Germinal center (tissue), 1 donor: ENCODE measurements at places on chromosomes 1 and 21.
A peak's percentile ranks its signal among the peaks of the same experiment; 100 is the strongest.

DNA sequence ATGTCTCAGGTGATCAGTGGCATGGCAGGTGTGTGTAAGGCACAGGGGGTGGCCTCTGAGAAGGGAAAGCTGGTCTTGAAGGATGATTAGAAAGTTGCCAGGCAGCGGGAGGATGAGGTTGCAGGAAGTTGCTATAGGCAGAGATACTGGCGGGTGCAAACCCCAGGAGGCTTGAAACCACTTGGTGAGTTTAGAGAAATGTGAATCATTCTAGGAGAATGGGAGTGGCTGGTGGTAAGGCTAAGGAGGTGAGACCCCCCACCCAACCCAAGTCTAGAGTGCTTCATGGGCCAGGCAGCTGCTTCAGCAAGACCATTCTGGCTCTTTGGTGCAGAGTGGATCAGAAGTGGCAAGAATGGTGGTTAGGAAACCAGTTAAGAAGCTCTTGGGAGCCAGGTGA, 9.0 kb downstream of the SH2D2A start:
- no peak for DNase-seq

DNA sequence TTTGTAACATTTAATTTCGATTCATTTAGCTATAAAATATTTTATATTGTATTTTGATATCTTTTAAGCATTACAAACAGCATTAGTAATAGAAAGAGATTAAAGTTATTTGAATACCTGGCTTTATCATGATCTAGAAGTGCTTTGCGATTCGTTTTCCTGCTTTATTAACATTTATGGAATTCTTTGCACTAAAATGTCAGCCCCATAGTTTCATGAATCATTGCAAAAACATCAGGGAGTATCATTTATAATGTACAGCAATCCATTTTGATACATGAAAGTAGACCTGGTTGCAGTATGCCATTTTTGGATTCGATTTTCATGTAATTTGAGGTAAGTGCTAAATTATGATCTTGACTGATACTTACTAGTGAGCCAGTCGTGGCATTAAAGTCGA, 108.0 kb upstream of the DPYD start:
- no peak for DNase-seq

GRCh38 chr1:219173434-219173757, 282 bp upstream of the LYPLAL1 start:
- DNase-seq: no peak

DNA sequence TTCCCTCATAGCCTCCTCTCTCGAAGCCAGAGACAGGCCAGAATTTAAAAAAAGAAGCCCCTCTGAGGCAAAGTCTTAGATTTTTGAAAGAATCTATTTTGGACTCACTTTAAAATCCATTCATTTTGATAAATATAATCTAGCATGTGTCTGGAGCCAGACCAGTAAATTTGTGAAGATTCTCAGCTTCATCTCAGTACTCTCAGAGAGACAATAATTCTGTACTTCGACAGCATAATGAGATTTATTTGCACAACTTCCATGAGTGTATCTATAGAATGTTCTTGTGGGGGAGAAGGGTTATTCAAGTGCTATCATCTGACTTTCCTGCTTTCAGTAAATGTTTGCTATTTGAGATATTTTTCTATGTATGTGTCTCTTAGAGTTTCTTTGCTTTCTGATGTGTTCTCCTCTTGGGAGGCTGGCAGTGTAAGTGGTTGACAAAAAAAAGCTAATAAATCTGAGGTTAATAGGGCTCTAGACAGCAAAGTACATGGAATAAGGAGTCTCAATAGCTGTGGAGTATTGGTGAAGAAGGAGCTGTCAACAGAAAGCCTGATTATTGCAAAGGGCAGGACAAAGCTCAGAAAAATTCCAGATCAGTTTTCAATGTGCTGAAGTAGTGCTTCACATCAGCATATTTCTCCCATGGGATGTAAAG, 223.0 kb downstream of the PTBP2 start:
- no peak for DNase-seq

GRCh38 chr1:35220976-35221375, 28.0 kb upstream of the SFPQ start:
- DNase-seq: peak; percentile 45

- no peak for DNase-seq
Measured at GRCh38 chr1:67780637-67781036, 52.6 kb downstream of the GNG12 start.

DNA sequence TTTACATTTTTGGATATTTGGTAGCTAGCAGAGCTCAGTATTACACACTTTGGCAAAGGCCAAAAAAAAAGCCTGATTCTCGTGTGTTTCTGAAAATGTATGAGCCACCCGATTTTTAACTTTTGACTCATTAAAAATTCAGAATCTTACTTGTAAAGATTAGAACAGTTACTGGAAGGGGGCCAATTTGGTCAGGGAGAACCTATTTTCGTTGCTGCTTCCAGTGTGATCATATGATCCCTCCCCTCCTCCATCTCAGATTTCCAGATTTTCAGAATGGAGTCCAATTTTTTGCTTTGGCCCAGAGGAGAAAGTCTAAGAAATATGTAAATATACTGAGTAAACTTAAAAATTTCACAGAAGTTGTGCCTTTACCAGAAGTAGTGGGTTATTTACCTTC, 3.2 kb upstream of the OR2AK2 start:
- no peak for DNase-seq

DNA sequence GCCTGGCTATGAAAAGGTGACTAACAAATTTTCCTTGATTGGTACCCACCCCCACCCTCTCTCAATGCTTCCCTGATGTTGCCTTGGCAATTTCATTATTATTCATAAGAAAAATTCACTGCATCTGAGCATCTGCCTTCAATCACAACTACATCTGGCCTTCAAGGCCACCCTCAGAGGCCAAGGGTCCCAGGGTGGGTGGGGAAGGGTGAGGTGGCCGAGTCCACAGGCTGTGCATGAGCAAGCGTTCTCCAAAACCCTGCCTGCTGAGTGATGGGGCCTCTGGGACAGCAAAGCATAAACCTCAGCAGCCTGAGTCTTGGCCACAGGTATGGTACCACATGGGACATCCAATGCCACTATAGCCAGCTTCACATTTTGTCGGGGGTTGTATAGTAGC, 198.7 kb downstream of the SLC35F3 start:
- no peak for DNase-seq

DNA sequence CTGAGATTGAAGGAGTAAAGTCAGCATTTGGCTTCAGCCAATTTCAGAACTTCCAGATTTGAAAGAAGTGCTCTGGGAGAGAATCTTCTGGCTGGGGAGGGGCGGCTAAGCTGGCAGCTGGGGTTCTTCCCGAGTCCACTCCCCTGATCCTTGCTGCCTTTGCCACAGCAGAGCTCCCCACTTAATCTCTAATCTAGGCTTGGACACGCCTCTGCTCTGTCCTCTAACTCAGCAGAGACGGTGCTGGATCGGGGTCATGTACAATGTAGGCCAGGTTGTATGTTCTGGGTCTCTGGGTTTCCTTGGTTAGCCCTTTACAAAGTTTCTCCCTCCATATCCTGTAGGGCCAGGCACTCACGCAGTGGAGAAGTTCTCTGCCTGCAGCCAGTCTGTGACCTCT, 10.1 kb upstream of the GSTM3 start:
- no peak for DNase-seq

DNA sequence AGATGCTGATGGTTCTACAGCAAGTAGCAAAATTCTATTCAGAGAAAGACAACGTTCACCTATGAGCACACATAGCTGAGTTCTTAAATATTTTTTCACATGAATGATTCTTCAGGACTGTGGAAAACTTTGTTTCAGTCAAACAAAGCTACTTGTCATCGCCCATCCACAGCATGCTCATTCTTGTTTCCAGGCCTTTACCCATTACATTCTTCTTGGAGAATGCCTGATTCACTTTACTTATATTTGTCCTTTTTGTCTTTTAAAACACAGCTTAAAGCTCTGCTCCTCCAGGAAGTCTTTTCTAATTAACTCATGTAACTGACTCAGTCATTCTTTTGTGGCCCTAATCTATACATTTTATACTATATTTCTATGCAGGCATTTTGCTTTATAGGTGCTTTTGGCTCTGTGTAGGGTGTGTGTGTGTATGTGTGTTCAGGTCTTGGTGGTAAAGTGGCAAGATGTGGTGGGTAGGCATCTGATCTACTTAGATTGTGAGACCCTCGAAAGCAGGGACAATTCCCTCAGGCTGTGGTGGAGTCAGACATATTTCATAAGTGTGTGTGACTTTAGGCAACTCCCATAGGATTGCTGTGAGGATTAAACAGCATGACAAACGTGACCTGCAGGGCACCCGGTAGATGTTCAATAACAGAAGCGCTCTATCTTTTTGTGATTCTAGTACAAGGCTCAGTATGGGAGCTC, 11.8 kb upstream of the MARK1 start:
- DNase-seq: no peak

GRCh38 chr21:44567481-44568171, 5.9 kb upstream of the KRTAP10-4 start:
- no peak for DNase-seq

- DNase-seq: no peak
Measured at GRCh38 chr1:83818916-83819315, 180.0 kb downstream of the TTLL7 start.
